Glomerular endothelial cell (primary cell): ENCODE measurements at places on chromosomes 3 and 15. TPM values are rescaled to one million over a fixed set of nuclear protein-coding genes. Genes with fewer than 3 reads are reported as not detected.

- DNase-seq = no peak
Measured at GRCh38 chr3:129123314-129124060, 1.9 kb upstream of the RAB43 start.

GRCh38 chr15:69842851-69843250 lies 254.9 kb downstream of the TLE3 start:
- DNase-seq = no peak

DNA sequence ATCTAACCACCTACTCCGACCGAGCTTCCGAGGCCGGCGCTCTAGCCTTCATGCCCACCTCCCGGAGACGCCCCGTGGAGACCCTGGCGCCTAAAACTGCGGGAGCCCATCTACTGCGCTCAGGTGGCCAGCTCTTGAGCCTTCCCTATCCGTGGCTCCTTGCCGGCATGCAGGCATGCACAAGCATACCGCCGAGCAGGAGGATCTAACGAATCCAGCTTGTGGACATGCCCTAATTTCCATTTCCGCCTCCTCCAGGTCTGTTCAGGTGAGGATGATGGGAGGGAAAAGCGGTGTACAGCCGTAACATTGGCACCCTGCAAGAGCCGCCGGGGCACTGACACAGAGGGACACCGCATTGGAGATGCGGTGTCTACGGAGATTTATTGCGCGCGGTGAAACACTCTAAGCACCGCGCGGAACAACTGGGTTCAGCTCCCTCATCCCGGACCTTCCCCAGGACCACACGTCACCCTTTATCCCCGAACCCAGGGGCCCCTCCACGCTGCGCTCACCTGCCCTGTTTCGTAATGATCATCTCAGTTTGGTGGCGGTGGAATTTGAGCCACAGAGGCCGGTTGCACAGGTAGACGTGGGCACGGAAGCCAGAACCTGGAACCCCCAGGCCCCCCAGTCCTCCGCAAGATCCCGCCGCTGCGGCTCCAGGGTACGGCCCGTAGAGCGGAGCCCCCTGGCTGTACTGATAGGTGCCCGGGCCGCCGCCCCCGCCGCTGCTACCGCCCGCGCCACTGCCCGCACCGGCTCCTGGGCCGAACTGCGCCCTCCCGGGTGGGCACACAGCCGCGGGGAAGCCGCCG lies 1.0 kb downstream of the EOMES start:
- no peak for DNase-seq

GRCh38 chr3:143812481-143812880 lies 35.8 kb downstream of the SLC9A9 start:
- no peak for DNase-seq

DNA sequence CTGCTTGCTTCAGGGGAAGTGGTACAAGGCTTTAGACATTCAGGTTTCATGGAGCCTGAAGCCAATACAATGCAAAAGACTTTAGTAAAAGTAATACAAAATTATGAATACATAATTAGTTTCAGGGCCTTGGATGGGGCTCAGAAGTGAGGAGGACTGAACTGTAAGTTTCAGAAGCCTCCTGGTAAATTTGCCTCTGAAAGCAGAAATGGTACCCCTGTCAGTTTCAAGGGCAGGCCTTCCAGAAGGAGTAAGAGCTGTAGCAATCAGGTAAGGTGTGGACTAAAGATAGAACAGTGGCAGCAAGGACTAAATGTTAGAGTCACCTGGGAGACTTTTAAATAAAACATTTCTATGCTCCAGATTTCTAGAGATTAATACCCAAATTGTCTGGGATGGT lies 402.5 kb upstream of the GOLIM4 start:
- no peak for DNase-seq

A4GNT gene
- not detected in 2 replicates for total RNA-seq

GOLGA6L2 gene
- total RNA-seq = not detected in 2 replicates

SLC28A2 gene
- total RNA-seq = not detected in 2 replicates

SYNPR gene
- total RNA-seq = not detected in 2 replicates

KBTBD13 gene
- total RNA-seq = not detected in 2 replicates

CHRNB4 gene
- total RNA-seq = not detected in 2 replicates
